Prostate gland (tissue), 2 donors: ENCODE measurements at places on chromosomes 7 and 10. TPM values are rescaled to one million over a fixed set of nuclear protein-coding genes. Genes with fewer than 3 reads are reported as not detected.

DNA sequence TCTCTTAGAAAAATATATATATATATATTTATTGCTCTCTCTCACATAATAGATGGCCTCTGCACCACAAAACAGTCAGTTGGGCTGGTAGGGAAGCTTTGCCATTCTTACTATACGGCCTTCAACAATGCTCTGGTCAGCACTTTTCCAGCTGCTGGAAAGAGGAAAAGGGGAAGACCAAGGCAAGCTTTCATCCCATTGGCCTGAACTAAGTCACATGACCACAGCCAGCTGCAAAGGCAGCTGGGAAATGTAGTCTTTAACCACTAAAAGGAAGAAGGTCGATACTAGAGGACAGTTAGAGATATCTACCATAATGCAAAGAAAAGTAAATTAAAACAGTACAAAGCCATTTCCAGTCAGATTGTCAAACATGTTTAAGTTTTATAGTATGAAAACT is 58.4 kb upstream of the MACROH2A2 start:
- H3K36me3 ChIP-seq: no peaks in the 10 kb centered on the region
- no peaks in the 10 kb centered on the region for H3K4me1 ChIP-seq
- no peaks in the 10 kb centered on the region for H3K27me3 ChIP-seq
- DNase-seq: no peak
- no peak overlapping the region for H3K4me3 ChIP-seq

- H3K4me3 ChIP-seq: no peak overlapping the region
- no peaks in the 10 kb centered on the region for H3K36me3 ChIP-seq
- no peaks in the 10 kb centered on the region for H3K27me3 ChIP-seq
- H3K27ac ChIP-seq: no peak overlapping the region
- no peaks in the 10 kb centered on the region for H3K4me1 ChIP-seq
- DNase-seq: peak; percentile 39
Observed at GRCh38 chr7:31373337-31374289, 33.1 kb upstream of the NEUROD6 start.

Gene MORN4
- total RNA-seq: 4.7 TPM

Gene FZD1
- total RNA-seq: 56.9 TPM

- no peaks in the 10 kb centered on the region for H3K36me3 ChIP-seq
- no peak overlapping the region for H3K27ac ChIP-seq
- no peak overlapping the region for H3K4me3 ChIP-seq
- DNase-seq: peak; percentile 43
- no peaks in the 10 kb centered on the region for H3K4me1 ChIP-seq
Observed at GRCh38 chr7:1579481-1580421, 9.9 kb upstream of the PSMG3 start.

GRCh38 chr7:128215281-128215680 is 25.8 kb upstream of the LEP start:
- DNase-seq: no peak
- H3K36me3 ChIP-seq: no peaks in the 10 kb centered on the region

Gene EPO
- not detected for total RNA-seq

Gene TMEM130
- 0.36 TPM for total RNA-seq

GRCh38 chr7:87398446-87398845 is 53.0 kb downstream of the CROT start:
- no peak for DNase-seq
- H3K4me3 ChIP-seq: no peak overlapping the region
- no peak overlapping the region for H3K27ac ChIP-seq
- no peaks in the 10 kb centered on the region for H3K4me1 ChIP-seq
- H3K36me3 ChIP-seq: no peaks in the 10 kb centered on the region

- H3K4me1 ChIP-seq: no peaks in the 10 kb centered on the region
- no peaks in the 10 kb centered on the region for H3K36me3 ChIP-seq
- H3K27ac ChIP-seq: no peak overlapping the region
Observed at GRCh38 chr7:65448816-65449504, 75.3 kb downstream of the ZNF92 start.

DNA sequence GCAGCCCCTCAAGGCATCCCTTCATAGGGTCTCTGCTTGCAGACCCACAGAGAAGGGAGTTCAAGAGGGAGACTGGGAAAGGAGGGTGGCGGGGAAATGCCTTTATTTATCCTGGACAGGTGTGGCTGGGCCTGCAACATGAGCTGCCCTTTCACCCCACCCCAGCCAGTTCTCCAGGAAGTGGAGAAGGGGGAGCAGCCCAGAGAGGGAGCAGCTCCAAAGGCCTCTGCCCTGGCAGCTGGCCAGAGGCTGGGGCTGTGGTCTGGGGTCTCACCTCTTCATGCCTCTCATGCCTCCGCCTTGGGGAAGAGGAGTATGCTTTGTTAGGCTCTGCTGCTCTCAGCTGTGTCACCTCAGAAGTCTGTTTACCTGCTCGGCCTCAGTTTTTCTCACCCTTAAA is 3.1 kb downstream of the LDB3 start:
- no peak overlapping the region for H3K4me3 ChIP-seq
- peak overlapping the region; percentile 65 for H3K27ac ChIP-seq
- no peaks in the 10 kb centered on the region for H3K27me3 ChIP-seq
- H3K36me3 ChIP-seq: no peaks in the 10 kb centered on the region
- no peaks in the 10 kb centered on the region for H3K4me1 ChIP-seq
- no peak for DNase-seq

Gene GIMAP2
- total RNA-seq: 16.1 TPM

Gene NPFFR1
- under 0.01 TPM for total RNA-seq

DNA sequence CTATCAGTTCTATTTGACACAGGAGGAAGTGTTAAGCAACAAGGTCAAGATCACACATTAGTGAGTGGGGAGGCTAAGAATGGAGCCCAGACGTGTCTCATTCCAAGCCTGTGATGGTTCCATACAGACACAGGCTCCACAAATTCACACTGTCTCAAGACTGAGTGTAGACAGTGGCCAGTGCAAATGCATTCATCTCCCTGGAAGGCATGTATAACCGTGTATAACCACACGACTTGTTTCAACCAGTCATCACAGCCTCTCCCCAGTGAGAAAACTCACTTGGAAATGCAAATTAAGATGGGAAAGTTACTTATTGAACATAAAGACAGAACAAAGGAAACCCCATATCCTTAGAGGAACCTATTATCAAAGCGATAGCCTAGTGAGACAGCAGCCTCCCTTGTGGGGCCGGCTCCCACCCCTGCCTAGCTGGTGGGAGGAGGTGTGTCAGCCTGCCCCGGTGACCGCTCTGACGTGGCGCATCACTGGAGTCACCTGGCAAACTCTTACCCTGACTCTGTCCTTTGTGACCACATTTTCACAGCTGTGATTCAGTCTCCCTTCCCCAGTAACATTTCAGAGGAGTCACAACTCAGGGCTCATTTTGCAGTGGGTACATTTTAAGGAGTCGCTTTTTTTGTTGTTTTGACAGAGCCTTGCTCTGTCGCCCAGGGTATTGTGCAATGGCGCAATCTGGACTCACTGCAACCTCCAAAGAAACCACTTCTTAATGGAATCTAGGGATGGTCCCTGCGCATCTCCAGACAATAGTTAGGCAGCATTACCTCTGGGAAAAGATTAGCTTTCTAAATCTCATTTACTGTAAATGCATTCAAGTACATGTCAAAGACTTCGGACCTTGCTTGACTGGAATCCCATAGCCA is 126.6 kb upstream of the PARD3 start:
- no peaks in the 10 kb centered on the region for H3K4me1 ChIP-seq
- no peak overlapping the region for H3K27ac ChIP-seq

DNA sequence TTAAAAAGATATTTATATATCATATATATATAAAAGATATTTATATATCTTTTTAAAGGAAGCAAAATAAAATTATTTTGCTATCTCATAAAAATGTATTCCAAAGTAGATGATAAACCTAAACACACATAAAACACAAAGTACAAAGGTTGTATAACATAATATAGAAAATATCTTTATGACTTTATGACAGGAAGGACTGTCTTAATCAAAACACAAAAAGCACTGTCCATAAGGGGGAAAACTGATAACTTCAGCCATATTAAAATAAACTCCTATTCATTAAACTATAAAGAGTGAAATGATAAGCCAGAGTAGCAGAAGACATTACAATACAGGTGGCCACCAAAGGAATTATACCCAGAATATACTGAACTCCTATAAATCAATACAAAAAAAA is 34.8 kb downstream of the KDM7A start:
- H3K27me3 ChIP-seq: no peaks in the 10 kb centered on the region
- H3K27ac ChIP-seq: no peak overlapping the region
- H3K4me1 ChIP-seq: no peaks in the 10 kb centered on the region
- H3K36me3 ChIP-seq: no peaks in the 10 kb centered on the region
- DNase-seq: no peak

Gene CPVL
- 4.7 TPM for total RNA-seq

Gene MRC1
- 3.1 TPM for total RNA-seq

DNA sequence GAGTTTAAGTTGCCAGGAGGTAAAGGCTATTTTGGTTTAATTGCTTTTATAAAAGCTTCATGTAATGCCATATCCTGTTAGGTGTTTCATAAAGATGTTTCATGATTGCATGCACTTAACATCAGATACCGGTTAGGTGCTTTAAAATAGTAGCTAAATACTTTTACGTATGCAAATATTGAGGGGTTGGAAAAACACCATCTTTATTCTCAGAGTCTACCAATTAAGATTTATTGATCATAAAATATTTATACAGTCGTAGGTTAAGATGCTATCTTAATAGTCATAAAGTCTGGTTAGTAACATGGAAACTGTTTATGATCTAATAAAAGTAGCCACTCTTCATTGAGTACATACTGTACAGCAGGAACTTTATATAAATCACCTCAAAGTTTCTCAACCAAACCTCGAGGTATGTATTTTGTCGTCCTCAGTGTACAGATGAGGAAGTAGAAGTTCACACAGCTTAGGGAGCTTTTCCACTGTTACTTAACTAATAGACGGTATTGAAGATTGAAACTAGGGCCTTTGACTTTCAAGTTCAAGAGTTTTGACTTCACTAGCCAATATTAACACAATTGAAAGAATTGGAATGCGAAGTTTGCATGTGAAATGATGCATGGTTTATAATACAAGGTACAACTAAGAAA is 897.1 kb downstream of the GATA3 start:
- peaks cover 4% of the 10 kb centered on the region for H3K27me3 ChIP-seq
- H3K4me1 ChIP-seq: no peaks in the 10 kb centered on the region
- H3K27ac ChIP-seq: no peak overlapping the region
- DNase-seq: no peak
- no peaks in the 10 kb centered on the region for H3K36me3 ChIP-seq
- H3K4me3 ChIP-seq: no peak overlapping the region

Gene ADRB1
- 10.2 TPM for total RNA-seq

Gene MMP21
- not detected for total RNA-seq

Gene NACAD
- 10.3 TPM for total RNA-seq
